ENCODE measurements at places on chromosomes 2 and 18.

DNA sequence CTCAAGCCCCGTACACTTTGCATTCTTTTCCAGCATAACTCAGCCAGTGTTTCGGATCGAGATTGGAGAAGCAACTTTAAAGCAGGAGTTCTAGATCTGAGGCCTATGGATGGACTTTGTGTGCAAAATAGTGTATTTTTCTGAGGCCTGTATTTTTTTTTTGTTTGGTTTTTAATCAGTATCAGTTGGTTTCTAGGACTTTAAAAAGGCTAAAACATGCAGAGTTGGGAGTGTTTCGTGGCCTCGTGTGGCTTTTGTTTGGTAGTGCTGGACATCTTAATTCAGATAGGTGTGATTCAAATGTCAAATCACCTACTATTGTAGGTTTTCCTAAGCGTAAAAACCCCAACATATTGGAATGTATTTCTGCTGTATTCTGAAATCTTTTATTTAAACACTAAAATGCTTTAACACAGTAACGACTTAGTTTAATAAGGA is 282 bp upstream of the PUS10 start:
- no peaks in the 10 kb centered on the region for H3K27me3 ChIP-seq
- H3K4me1 ChIP-seq: peaks cover 13% of the 10 kb centered on the region

- peaks cover 8% of the 10 kb centered on the region for H3K27me3 ChIP-seq
- H3K4me1 ChIP-seq: peaks cover 26% of the 10 kb centered on the region
Observed at GRCh38 chr18:3409811-3410210, 40.2 kb upstream of the TGIF1 start.

- peaks cover 19% of the 10 kb centered on the region for H3K4me1 ChIP-seq
- H3K36me3 ChIP-seq: peaks cover 5% of the 10 kb centered on the region
- no peak for DNase-seq
Observed at GRCh38 chr2:105721991-105722511, 22.7 kb upstream of the NCK2 start.

GRCh38 chr2:71596011-71596410 is 142.7 kb downstream of the DYSF start:
- no peak overlapping the region for H3K4me3 ChIP-seq
- H3K36me3 ChIP-seq: no peaks in the 10 kb centered on the region

DNA sequence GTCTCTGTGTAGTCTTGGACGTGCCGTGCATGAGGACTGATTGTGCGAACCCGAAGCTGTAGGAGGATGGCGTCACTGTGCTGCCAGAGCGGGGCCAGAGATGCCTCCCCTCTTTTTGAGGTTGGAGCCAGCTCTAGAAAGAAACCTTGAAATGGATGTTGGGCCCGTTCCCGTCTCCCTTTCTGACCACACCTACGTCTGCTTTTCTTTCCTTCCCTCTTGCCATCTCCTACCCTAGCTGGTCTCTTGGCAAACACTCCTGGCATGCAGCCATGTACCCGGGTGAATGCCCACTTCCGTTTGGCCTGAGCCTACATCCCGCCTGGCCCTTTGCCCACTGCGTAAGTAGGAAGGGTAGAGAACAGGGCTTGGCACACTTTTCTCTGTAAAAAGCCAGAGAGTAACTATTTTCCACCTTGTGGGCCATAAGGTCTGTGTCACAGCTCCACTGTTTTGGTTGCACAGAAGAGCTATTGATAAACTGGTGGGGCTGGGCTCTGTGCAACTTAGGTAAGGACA is 37.4 kb downstream of the SH3BP4 start:
- H3K36me3 ChIP-seq: no peaks in the 10 kb centered on the region
- no peak overlapping the region for H3K27ac ChIP-seq
- H3K27me3 ChIP-seq: peaks cover 4% of the 10 kb centered on the region
- peaks cover 12% of the 10 kb centered on the region for H3K4me1 ChIP-seq
- no peak for DNase-seq

DNA sequence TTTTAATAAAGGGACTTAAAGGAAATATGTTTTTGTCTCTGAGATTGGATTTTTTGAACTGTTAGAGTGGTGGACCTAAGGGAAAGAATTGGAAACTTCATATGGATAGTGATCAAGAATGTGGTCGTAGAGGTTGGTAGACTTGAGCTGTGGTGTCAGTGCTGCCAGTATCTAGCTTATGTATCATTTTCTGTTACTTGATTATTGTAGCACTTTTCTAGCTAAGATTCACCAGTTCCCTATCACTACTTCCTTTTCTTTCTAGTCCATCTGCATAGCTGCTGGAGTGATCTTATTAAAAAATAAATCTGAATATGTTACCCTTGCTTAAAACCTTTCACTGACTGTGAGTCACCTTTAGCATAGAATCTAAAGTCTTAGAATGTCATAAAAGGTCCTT is 6.0 kb downstream of the ACVR2A start:
- H3K27me3 ChIP-seq: peaks cover 42% of the 10 kb centered on the region
- DNase-seq: no peak
- H3K27ac ChIP-seq: no peak overlapping the region
- H3K4me3 ChIP-seq: no peak overlapping the region
